T-helper 2 cell (primary cell): ENCODE measurements at places on chromosomes 4 and X.

- DNase-seq, result no peak
Measured at GRCh38 chr4:41631523-41631922, 93.6 kb downstream of the LIMCH1 start.

- DNase-seq, result no peak
Measured at GRCh38 chr4:26589705-26590104, 5.8 kb downstream of the TBC1D19 start.

DNA sequence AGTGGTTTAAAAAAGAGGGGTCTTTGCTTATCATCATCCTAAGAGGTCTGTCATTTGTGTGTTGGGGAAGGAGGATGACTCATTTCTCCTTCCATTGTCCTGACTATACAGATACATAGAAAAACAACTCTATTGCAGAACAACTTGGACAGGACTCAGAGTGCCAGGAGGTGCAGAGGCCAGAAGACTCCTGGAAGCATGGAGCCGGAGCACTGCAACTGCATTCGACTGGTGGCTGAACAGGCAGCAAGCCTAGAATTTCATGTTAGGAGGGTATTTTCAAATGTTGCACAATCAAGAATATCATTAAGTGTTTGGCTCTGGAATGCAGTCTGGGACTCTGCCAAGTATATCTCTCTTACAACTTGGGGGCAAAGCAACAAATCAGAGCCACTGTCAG, 35.0 kb upstream of the MAML3 start:
- no peak for DNase-seq

DNA sequence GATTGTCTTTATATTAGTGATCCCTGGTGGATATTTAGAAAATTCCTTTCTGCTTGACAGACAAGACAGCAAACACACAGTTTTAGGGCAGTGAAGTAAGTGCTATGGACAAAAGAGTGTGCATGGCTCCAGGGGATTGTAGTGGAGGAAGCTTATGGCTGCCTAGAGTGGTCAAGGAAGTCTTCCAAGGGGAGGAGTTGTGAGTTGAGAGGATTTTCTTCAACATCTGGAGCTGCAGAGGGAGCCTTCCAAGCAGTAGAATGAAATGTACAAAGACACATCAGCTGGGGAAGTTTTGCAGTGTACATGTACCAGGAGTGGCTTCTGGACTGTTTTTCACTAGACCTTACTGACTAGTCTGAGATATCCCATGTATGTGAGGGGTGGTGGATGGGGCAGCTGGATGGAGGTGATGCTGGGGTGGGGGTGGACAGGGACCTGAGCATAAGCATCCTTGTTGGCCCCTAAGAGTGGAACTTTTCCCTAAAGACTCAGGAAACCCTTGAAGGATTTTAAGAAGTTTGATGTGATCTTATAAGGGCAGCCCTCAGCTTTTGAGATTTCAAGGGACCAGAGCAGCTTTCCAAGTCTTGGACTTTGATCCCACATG, 160.5 kb upstream of the TAPT1 start:
- DNase-seq, result no peak

DNA sequence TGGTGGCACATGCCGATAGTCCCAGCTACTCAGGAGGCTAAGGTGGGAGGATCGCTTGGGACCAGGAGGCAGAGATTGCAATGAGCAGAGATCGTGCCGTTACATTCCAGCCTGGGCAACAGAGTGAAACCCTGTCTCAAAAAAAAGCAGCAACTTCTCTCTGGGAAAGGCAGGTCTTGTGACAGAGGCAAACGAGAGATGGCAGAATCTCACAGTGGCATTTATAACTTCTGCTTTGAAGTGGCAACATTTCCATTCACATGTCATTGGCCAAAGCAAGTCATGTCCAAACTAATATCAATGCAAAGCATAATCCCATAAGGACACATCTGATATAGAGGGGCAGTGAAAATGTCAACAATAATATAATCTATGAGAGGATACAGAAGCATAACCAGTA, 79.8 kb downstream of the PPEF2 start:
- DNase-seq, result no peak

GRCh38 chrX:67546496-67547423, 2.9 kb downstream of the AR start:
- DNase-seq, result no peak

- no peak for DNase-seq
Measured at GRCh38 chrX:119249891-119250290, 13.8 kb downstream of the PGRMC1 start.

- no peak for DNase-seq
Measured at GRCh38 chr4:39406763-39407583, at the start of gene KLB. TSS of gene KLB (plus strand) at chr4:39406930. CDS start at chr4:39406950, 20 bp downstream.

- no peak for DNase-seq
Measured at GRCh38 chrX:134688031-134688823, 30.0 kb upstream of the PLAC1 start.

GRCh38 chr4:10762561-10762960, 78.0 kb upstream of the CLNK start:
- DNase-seq, result no peak

DNA sequence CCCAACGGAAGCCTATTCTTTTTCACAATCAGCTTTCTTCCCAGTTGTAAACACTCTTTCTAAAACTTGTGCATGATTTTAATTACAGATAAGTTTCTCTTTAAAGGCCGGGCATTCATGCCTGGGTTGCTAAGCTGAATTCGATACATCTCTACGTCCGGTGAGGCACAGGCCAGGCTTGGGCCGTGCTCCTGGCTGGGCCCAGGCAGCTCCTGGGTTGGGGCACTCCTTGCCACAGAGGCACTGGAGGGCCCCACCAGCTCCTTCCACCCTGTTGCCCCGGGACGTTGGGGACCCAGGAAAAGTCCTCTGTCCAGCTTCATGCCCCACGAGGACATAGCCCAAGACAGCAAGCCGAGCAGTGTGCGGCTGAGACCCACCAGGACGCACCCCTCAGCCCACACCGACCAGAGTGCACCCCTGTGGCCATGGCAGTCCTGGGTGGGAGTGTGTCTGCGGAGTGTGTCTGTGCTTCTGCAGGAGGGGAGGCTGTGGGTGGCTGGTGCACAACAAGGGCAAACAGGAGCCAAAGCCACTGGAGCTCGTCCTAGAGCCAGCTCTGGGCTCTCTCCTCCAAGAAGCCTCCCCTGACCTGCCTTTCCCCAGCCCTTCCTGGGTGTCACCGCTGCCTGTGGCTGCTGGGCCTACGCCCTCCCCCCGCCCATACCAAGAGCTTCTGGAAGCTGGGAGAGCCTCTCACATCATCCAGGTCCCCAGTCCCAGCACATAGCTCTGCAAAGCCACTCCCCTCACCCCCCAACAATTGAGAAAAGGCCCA, 128.0 kb upstream of the NKX1-1 start:
- no peak for DNase-seq

DNA sequence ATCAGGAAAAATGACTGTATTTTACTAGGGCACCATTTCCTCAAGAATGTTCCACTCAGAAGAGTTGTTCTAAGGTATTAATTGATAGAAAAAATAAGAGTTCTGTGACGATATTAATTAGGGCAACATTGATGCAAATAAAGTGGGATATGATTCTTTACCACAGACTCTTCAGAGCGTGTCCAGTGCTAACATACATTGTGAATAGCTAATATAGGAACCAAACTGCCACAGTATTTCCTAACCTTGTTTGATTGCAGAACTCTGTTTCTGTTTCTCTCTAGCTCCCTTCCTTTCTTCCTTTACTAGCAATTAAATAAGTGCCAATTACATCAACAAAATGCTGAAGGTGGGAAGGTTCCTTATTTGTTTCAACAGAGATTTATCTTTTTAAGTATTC, 154.1 kb upstream of the CPEB2 start:
- DNase-seq, result no peak

DNA sequence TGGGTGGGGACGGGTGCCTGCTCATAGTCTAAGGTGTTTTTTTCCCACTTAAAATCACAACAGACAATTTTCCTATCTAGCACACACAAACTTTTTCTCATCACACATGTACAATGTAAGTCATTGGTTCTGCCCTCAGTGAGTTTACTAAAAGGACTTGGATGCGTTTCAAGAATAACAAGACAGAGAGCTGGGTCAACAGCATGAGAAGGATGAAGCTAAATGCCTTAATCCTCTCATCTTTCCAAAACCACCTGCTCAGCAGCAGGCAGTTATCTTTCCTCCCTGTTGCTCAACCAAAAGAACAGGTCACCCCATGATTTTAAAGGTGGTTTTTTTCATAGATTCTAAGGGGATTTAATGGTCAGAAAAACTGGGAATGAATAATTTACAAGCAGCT, 40.1 kb downstream of the OFD1 start:
- no peak for DNase-seq

DNA sequence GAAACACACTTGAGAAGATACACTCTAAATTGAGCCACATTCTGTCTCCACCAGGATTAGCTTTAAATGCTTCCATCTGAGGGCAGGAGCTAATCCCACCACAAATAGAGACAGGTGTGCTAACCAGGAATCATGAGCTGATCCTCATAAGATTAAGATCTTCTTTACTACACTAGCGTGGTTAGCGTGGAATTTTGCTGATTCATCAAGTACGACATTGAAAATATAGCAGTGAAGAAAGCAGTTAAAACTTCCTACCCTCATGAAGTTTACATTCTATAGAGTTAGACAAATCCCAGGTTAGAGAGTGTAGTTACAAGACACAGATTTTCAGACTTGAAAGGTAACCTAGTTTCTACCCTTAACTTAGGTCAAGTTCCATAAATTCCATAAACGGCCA, 5.3 kb upstream of the APELA start:
- no peak for DNase-seq

GRCh38 chr4:80192937-80193336, 4.4 kb upstream of the PRDM8 start:
- DNase-seq, result no peak

DNA sequence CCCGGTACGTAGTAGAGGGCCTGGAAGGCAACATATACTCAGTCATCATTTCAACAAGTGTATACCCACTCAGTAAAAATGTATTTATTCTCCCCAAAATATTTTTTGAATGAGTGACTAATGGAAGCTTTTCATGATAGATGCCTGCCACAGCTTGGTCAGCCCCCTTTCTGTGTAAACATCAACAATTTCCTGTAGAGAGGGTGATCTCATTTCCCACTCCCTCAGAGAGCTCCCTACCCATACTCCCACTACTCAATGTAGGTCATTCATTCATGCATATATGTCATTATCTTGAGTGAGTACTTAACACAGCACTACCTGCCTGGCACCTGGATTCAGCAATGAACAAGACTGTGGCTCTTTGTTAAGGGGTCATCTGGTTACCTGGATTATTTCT, 81.9 kb downstream of the STK32B start:
- no peak for DNase-seq

DNA sequence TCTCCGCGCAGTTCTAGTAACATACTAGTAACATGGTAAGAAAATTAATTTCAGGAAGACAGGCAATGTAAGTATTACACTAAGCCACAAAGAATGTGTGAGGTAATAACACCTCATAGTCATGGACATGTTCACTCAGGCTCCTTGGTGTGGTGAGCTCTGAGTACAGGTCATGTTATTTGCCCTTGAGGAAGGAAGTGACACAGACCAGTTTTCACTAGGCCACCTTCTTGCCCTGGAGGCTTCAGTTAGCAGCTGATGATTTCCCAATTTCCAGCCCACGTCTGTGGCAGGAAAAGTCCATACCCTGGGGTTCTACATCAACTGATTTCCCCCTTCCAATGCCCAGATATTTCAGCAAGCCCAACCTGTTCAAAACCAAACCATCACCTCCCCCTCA, 6.7 kb downstream of the APOO start:
- no peak for DNase-seq

DNA sequence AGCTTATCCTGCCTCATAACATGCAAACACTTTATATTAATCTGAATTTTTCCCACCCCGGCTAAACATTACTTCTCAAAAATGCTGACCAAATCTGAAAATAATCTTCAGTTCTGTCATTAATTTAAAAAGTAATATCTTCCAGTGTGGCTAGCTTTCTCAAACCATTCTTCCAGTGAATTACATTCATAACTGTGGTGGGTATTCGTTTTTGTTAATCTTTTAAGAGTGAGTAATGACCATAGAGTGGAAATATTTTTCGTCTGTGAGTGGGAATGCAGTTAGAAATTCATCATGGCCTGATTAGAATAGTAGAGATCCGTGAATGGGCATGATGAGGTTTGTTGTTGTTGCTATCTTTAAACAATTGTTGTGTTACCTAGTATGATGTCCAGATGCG, 138.6 kb upstream of the SFRP2 start:
- DNase-seq, result no peak

GRCh38 chr4:138948918-138949317, 66.7 kb upstream of the NOCT start:
- DNase-seq, result no peak

DNA sequence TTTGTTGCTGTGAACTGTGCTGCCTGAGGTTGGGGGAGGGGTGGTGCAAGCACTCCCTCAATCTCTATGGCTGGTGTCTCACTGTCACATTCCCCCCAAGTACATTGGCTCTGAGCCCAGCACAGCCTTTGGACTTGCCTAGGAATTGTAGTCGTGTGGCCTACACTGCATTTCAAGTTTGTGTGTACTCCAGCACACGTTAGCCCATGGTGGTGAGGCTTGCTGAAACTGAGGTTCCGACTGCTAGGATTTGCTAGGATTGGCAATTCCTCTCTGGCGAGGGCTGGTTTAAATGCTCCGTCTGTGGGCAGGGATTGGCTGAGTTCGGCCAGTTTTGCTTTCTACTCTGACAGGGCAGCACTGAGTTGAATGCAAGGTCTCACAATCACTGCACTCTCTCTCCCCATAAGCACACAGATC, 121.7 kb upstream of the CXXC4 start:
- no peak for DNase-seq

DNA sequence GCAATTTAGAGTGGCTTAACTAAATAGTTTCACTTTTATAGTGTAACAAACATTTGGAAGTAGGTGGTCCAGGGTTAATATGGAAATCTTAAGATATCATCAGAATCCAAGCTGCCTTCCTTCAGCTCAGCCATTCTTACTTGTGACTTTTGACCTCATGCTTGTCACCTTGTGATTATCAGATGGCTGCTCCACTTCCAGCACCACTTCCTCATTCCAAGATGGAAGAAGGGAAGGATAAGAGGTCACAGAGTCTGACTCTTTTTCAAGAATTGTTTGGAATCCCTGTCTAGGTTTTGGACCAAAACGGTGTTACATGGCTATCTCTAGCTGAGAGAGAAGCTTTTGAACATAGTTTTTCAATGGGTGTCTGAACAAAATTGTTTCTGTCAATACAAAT, 39.9 kb downstream of the MTTP start:
- DNase-seq, result no peak
